ENCODE measurements at places on chromosomes 7 and 10. TPM values are rescaled to one million over a fixed set of nuclear protein-coding genes. Genes with fewer than 3 reads are reported as not detected.

The SPDYE1 gene
- total RNA-seq, result not detected

The CFAP58 gene
- total RNA-seq, result not detected

GRCh38 chr7:138755331-138755747 is 42.5 kb upstream of the TMEM213 start:
- no peak overlapping the region for H3K4me3 ChIP-seq
- H3K36me3 ChIP-seq, result no peaks in the 10 kb centered on the region
- H3K27ac ChIP-seq, result no peak overlapping the region

- H3K27me3 ChIP-seq, result no peaks in the 10 kb centered on the region
- no peak overlapping the region for H3K4me3 ChIP-seq
- no peaks in the 10 kb centered on the region for H3K36me3 ChIP-seq
- no peak for DNase-seq
Measured at GRCh38 chr7:29444267-29444666, 119.4 kb upstream of the PRR15 start.

DNA sequence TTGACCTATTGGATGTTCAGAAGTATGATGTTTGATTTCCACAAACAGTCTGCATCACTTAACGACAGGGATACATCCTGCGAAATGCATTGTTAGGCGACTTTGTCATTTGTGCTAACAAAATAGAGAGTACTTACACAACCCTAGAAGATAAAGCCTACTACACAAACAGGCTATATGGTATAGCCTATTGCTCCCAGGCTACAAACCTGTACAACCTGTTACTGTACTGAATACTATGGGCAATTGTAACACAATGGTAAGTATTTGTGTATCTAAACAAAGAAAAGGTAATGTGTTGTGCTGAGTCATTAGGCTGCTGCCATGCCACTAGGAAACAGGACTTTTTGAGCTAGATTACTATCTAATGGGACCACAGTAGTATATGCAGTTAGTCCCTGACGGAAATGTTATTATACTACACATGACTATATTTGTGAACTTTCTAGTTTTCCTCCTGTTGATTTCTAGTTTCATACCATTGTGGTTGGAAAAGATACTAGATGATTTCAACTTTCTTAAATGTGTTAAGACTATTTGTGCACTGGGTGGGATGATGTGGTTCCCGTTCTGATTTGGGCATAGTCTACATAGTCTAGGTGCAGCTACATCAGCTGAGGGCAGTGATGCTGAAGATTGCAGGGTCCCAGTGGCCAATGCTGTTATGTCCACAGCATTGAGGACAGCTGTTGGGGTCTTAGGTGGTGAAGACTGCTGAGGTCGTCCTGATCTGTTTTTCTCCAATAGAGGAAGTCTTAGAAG is 161.7 kb downstream of the HTR7 start:
- H3K36me3 ChIP-seq, result no peaks in the 10 kb centered on the region
- H3K4me3 ChIP-seq, result no peak overlapping the region
- H3K4me1 ChIP-seq, result no peaks in the 10 kb centered on the region

GRCh38 chr7:424961-425793 is 94.5 kb downstream of the PDGFA start:
- H3K27ac ChIP-seq, result no peak overlapping the region
- H3K27me3 ChIP-seq, result no peaks in the 10 kb centered on the region
- H3K4me1 ChIP-seq, result peaks cover 10% of the 10 kb centered on the region
- no peak for DNase-seq

All from Caco-2 (cell line).